Activated naive CD8-positive, alpha-beta T cell treated with anti-CD3 and anti-CD28 coated beads, Interleukin-2, amount 50 U/mL, for 24 hours (primary cell): ENCODE measurements at places on chromosomes 13 and 19.

GRCh38 chr19:39389631-39390414, 1.1 kb downstream of the PAF1 start:
- DNase-seq, result no peak

DNA sequence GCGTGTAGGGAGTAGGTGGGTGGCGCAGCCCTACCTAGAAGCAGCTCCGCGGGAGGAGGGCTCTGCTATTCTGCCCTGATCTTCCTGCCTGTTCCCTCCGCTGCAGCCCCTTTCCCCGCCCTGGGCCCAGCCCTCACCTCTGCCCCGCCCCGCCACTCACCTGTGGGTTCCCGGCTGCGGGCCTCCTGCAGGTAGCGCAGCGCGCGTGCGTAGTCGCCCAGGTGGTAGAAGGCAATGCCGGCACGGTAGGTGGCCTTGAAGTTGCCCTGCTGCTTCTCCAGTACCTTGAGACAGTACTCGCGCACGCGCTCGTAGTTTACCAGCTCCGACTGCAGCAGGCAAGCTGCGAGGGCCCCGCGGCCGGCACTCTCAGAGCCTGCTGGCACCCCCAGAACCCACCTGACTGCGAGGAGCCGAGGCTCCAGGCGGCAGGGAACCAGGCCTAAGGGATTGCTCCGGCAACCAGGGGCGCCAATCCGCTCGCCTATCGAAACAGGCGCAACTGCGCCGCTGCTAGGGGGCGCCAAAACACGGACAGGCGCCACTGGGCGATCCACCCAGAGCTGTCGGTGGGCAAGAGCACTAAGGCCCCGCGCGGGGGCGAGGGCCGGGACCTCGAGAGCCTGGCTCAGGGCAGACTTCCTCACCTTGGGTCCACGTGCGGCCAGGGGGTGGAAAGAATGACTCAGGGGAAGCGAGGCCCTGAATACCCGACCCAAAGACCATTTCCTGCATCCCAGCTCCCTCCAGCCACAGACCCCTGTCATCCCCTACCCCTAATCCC, 965 bp downstream of the TTC9B start:
- peak; percentile 41 for DNase-seq

GRCh38 chr13:109123971-109124370, 494.6 kb downstream of the MYO16 start:
- no peak for DNase-seq

DNA sequence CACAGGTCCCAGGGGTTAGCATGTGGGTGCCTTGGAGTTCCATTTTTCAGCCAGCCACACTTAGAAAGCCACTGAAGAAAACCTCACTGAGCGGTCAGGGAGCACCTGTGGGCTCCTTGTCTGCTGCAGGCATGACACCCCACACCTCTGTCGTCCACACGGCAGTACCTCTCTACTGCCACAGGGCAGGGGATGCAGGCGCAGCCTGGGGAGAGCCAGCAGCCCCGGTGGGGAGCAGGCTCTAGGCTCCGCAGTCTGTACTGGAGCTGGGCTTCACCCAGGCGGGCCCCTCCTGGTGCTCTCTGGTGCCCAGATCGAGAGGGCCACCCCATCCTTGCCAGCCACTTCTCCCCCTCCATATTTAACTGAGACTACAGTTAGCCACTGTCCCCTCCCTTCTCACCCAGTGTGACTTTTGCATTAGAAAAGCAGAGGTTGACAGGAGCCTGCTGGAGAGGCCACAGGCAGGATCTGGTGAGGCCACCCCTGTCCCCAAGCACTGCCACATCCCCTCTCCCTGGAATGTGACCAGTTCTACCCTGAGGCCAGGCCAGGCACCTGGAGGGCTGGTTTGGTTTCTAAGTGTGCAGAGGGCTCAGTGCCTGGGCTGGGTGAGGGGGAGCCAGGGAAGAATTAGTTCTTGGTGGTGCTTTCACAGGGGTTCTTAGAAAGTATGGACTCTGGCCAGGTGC, 104.4 kb downstream of the KDM4B start:
- no peak for DNase-seq

GRCh38 chr19:48806518-48806817, 4.4 kb downstream of the BCAT2 start:
- peak; percentile 31 for DNase-seq

DNA sequence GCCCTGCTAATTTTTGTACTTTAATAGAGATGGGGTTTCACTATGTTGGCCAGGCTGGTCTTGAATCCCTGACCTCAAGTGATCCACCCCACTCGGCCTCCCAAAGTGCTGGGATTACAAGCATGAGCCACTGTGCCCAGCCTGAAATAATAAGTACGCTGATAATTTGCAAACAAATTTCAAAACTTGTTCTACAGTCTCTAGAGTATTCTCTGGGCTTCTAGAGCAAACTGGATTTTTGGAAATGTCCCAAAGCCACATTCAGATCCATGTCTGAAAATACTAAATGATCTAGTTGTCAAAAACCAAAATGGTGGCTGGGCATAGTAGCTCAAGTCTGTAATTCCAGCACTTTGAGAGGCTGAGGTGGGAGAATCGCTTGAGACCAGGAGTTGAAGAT, 39.9 kb upstream of the PSPC1 start:
- no peak for DNase-seq

GRCh38 chr13:77423296-77423695, 96.4 kb upstream of the MYCBP2 start:
- DNase-seq, result no peak

DNA sequence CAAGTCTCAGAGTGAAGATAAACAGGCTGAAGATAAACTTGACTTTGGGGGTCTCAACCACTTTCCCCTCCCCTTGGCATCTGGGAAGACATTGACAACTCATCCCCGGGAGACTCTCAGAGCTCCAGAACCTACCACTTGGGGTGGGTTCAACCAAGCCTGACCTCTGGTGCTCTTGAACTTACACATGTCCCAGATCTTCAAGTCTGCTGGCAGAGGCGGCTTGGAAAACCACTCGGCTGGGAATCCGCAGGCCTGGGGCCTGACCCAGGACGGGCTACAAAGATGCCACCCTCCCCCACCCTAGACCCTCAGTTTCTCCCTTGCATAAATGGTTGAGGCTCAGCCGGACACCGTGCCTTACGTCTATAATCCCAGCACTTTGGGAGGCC, 512 bp downstream of the LRRC8E start:
- DNase-seq, result no peak

DNA sequence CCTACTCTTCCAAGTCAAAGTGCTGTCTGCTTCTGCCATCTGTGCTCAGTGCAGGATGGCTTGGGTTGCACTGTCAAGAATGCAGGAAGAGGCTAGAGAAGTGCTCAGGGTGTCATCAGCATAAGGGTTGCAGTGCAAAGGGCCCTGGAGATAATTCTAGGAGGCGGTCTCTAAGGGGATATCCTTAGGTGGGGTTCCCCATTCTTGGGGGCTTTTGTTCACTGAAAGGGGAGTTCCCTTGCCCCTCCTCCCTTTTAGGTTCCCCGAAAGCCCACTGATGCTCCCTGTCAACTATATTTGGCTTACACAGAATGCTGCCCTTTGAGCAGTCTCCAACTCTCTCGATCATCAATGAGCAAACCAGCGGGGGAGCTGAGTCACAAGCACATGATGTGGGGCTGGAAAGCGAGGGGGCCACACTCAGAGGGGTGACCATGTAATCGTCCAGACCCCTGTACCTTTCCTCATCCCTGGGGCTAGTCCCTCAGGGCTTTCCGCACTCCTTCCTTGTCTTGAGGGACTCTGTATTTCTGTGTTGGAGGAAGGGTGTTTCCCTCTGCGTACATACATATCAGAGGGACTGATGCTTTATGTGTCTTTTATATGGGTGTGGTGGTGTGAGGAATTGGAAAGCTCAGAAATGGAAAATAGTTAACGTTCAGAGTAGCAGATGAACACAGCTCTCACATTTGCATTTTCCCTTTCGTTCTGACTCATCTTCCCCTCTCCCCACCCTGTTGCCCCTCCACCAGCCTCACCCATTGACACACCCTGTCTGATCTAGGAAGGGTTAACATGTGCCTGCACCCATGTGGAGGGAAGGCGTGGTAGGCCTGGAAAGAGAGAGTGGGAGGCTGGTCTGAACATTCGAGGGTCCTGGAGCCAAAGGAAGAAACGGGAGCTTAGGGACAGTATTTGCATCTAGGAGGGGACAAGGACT, 6.7 kb downstream of the ZBTB32 start:
- DNase-seq, result peak; percentile 79

GRCh38 chr13:102322211-102322610, 79.6 kb downstream of the FGF14 start:
- DNase-seq, result no peak

DNA sequence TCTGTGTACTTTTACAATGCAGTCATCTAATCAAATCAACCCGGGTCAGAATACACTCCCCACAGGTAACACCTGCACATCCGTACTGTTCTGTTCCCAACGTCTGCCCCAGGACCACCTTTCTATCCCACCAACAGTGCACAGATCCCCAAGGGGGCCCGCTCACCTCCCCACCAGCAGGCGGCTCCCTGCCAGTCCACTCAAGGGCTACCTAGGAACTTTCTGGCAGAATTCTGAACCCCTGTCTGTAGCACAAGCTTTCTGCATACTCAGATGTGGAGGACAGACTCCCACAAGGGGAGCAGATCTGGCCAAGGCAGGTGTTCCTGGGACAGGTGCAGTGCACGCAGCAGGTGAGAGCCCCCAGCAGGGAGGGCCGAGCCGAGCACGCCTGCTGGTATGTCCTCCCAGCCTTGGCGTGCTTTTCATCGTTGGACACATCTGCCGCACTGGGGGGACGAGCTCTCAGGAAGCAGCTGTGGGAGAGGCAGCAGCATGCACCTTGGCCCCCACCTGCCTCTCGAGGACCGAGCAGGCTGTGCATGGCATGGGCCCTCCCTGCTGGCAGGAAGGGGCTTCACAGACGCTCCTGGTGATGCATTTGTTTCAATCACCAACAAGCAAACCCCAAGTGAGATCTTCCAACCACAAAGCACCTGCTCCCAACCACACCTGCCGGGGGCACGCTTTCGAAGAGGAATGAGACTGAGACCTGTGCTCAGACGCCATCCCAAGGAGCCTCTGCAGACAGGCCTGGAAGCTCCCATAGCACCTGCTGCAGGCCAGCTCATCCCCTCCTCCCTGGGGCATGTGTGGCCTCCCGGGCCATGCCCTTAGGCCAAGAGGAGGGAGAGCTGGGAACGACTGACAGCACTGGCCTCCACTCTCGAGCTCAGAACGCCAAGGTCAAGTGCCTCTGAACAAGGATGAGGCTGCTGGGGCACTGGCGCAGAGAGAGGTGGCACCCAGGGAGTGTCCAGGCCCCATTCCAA, 35.9 kb downstream of the RAB20 start:
- DNase-seq, result peak; percentile 22

DNA sequence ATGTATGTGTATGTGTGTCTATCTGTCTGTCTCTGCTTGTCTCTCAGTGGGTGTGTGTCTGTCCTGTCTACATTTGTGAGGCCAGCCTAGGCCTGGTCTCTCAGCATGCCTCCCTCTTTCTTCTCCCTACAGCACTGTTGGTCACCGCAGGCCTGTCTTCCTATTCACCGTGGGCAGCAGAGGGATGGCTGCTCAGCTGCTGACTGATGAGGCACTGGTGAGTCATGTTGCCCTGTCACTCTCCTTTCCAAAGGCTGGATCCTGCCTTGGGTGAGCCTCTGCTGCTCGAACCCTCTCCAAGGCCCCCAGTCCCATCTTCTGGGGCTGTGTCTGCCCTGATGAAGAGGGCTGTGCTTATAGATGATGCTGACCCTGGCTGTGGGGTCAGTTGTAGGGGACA, 6.3 kb downstream of the ZNF71 start:
- no peak for DNase-seq

- DNase-seq, result no peak
These were observed 991 bp downstream of the OBI1 start for GRCh38 chr13:78657699-78658629.

DNA sequence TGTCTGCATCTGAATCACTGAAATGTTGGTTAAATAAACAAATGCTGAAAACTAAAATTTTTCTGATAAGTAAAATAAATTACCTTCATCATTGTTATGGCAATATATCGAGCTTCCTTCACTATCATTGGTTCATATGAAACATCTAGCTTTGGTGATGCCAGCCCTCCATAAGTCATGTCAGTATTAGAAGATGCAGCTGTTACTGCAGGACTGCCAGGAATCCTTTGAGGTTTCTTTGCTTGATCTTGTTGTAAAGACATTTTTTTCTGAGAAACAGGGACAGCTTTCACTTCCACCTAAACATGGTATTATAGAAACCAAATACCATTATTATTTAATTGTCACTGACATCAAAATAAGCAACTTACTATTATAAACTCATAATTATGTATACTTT, 123.7 kb upstream of the FBXL3 start:
- DNase-seq, result no peak

DNA sequence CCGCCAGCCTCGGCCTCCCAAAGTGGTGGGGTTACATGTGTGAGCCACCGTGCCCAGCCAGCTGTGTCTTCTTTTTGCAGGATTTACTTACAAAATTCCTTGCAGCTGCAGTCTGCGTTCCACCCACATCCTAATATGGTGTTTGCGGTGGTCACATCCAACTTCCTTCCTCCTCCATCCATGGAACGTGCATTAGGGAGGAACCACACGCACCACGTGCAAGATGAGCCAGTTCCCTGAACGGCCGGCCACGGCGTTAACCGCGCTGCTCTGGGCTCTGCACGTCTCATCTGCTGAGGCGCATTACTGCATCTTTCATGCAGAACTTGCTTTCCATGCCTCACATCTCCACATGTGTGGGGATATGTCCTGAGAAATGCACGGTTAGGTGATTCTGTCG, 13.0 kb upstream of the SIGLEC11 start:
- no peak for DNase-seq

- DNase-seq, result no peak
These were observed 283.1 kb downstream of the TDRD3 start for GRCh38 chr13:60679928-60680694.

- no peak for DNase-seq
These were observed 3.4 kb downstream of the CCNE1 start for GRCh38 chr19:29815231-29815630.

DNA sequence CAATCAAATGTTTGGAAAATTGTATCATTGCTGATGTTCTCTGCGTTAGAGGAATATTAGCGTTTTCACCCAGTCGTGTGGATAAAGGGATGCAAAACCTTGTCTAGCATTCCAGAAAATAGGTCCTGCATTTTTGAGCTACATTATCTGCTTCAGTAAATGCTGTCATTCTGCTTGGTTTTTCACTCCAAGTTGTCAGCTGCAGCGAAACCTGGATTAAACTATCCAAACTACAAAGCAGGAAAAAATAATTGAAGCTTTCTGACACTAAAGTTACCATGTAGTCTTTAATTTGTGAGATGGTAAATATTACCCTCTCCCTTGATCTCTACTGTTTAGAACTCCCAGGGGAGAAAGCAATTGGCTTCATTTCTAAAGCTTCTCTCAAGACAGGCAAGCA, 1795.5 kb upstream of the PRR20A start:
- DNase-seq, result no peak

GRCh38 chr19:595326-596262, 5.9 kb downstream of the HCN2 start:
- DNase-seq, result no peak

- DNase-seq, result no peak
These were observed 79.5 kb upstream of the SERP2 start for GRCh38 chr13:44293908-44294735.

- no peak for DNase-seq
These were observed 188.1 kb downstream of the NHLRC3 start for GRCh38 chr13:39226359-39226758.

GRCh38 chr19:4473011-4473762, 1.1 kb downstream of the HDGFL2 start:
- no peak for DNase-seq
